Right kidney (tissue), 9 donors: ENCODE measurements at places on chromosomes 7 and 10.

- no peak for DNase-seq
Observed at GRCh38 chr7:150951181-150951520, 27.0 kb downstream of the KCNH2 start.

DNA sequence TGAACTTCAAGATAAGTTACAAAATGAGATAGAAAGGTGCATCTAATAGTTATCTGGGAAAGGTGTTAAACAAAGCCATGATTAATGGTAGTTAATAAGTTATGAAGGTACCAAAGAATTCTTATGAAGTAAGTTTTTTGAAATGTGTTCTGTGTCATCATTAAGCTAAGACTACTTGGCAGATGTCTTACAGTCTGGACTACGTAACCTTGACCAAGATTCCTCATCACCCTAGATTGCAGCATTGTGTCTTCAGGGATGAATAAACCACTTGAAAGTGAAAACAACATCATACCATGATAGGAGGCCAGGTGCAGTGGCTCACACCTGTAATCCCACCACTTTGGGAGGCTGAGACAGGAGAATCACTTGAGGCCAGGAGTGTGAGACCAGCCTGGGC is 48.2 kb downstream of the GOT1 start:
- no peak for DNase-seq

- no peak for DNase-seq
Observed at GRCh38 chr10:36271627-36272340, 629.7 kb upstream of the FZD8 start.

- DNase-seq, result no peak
Observed at GRCh38 chr7:20642166-20642565, 26.7 kb downstream of the ABCB5 start.

DNA sequence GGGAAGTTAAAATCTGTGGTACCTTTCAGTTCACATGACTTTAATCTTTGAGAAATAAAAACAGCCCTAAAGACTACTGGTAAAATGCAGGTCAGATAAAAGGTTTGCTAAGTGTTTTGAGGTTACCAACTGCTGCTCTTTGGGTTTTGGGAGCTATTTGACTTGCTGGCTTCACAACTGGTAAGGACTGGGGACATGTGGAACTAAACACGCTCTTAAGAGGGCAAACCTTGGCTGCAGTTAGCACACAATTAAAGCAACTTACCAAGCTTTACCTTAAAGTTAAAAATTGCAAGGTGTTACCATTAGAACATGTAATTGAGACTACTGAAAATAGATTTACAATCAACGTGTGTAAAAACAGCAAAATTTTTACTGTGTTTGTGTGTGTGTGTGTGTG is 220.2 kb downstream of the PHF14 start:
- DNase-seq, result no peak

DNA sequence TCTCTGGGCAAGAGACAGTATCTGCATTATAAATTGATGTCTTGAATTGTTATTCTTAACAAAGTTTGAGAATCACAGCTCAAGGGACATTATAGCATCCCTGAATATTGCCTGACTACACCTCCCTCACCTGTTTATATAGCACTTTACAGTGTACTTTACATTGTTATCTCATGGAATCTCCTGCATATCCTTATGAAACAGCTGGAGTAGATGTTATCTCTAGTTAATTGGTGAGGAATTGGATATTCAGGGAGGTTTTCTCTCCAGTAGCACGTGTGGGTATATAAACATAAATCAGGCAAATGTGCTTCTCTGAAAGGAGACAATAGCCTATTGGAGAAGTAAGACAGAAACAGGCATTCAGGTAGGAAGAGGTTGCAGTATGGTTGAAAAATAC is 117.2 kb downstream of the SRI start:
- no peak for DNase-seq

GRCh38 chr10:114870486-114870885 is 48.9 kb downstream of the FHIP2A start:
- no peak for DNase-seq

- DNase-seq, result no peak
Observed at GRCh38 chr7:154781369-154782303, 221.3 kb downstream of the PAXIP1 start.

DNA sequence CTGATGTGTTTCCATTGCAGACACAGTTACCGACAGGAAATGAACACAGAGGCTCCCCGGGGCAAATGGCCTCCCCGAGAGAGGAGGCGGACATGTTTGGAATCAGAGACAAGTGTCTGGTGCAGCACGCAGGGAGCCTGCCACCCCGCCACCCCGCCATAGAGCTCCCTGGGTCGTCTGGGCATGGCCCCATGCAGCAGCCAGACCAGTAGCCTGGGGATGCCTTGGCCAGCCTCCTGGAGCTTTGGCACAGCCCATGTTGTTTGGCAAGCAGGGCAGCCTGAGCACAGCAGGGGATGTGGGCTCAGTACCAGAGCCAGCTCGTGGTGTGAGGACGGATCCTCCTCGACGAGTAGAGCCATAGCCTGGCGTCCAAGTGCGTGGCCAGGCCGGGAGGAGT is 80.8 kb downstream of the NKX6-2 start:
- DNase-seq, result no peak

GRCh38 chr7:140004672-140005071 is 58.1 kb downstream of the PARP12 start:
- DNase-seq, result no peak

DNA sequence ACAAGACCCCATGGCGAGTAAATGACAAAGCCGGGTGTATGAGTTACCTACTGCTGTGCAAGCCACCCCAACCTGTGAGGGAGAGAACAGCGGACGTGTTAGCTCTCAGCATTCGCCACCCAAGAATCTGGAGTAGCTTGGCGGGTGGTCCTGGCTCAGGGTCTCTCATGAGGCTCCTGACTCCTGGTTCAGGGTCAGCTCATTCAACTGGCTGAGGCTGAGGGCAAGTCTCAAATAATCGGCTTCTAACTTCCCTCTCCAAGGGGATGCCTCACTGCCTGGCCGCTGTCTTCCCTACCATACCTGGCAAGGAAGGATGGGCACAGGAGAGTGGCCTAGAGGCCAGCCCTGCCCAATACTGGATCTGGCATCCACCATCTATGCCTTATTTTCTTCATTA is 94.2 kb downstream of the HTR5A start:
- no peak for DNase-seq

DNA sequence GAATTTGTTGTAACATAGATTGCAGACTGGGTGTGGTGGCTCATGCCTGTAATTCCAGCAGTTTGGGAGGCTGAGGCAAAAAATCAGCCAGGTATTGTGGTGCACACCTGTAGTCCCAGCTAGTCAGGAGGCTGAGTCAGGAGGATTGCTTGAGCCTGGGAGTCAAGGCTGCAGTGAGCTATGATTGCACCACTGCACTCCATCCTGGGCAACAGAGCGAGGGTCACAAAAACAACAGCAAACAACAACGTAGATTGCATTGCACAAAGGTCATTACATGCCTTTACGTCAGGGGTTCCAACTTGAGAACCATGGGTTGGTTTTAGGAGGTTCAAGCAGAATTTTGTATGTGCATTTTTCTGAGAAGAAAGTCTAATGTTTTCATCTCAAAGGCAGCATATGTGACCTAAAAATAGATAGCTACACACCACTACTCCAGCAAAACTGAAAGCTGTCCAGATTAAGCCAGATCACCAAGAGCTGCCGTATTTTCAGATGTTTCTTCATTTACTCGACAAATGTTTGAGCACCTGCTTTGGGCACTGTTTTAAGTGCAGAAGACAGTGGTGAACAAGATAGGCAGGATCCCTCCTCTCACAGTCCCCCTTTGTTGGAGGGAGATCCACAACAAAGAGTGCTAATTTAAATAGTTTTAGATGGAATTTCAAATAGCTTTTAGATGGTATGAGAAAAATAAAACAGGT is 28.3 kb upstream of the CYP26C1 start:
- DNase-seq, result no peak

- no peak for DNase-seq
Observed at GRCh38 chr7:98808751-98809460, 60.9 kb downstream of the TMEM130 start.

- DNase-seq, result no peak
Observed at GRCh38 chr10:11272915-11273389, 255.3 kb downstream of the CELF2 start.

- no peak for DNase-seq
Observed at GRCh38 chr7:43314379-43315158, 202.1 kb downstream of the HECW1 start.

DNA sequence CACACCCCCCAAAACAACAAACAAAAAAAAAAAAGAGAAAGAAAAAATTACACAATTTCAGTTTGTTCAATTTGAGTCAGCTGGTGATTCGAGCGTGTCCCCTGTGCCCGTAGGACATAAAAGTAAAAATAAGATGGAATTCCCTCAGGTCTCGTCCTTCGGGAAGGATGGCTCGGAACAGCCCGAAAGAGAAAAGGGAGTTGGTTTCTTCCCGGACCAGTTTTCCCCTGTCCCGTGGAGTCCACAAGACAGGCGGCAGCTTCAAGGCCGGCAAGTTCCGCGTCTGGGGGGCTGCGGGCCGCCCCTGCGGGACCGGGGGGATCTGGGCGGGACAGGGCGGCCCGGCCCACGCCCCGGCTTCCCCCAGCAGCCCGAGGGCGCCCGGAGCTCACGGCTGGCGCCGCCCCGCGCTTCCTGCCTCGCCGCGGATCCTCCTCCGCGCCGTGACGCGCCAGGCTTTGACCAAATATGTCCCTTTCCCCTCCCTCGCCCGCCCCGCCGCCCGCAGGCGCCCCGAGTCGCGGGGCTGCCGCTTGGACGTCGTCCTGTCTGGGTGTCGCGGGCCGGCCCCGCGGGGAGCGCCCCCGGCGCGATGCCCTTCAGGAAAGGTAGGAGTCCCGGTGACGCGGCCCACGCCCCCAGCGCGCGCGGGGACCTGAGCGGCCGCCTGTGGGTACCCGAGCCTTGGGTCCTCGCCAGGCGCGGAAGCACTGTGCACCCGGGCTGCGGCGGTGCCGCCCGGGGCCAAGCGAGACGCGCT is 55.8 kb downstream of the RBM17 start:
- DNase-seq, result peak; percentile 87

GRCh38 chr7:118949031-118949430 is 724.5 kb downstream of the ANKRD7 start:
- no peak for DNase-seq

DNA sequence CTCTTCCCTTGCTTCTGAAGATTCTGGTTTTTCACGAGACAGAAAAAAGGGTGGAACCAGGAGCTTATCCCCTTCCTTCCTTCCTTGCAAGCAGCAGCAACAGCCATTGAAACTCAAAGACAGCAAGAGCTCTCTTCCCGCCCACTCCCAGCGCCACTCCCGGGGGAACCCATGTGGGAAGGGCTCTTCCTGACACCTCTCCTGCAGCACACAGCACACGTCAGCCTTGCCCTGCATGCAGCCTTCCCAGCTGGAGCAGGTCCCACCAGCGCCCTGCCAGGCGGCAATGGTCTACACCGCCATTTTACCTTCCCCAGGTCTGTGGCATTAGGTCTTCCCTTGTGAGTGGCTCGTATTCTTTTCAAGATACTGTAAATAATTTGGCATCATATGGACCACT is 161.8 kb downstream of the MGMT start:
- no peak for DNase-seq

DNA sequence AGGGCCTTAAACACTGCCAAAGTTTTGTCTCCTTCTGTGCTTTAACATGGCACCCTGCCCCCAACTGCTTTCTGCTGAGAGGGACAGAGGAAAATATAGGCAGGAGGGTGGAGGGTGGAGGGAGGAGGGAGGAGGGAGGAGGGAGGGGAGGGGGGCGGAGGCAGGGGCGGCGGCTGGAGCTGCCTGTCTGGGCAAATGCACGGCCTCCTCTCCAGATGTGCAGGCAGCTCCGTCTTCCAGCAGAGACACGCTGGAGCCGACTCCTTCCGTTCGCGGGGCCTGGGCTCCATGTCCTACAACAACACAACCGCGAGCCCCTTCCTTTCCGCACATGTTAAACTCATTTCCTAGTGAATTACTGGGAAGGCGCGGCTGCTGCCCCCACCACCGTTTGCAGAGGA is 14.2 kb downstream of the EBF3 start:
- peak; percentile 63 for DNase-seq

- DNase-seq, result no peak
Observed at GRCh38 chr10:132641966-132642731, 104.6 kb downstream of the INPP5A start.

- no peak for DNase-seq
Observed at GRCh38 chr7:158033196-158033595, 554.4 kb downstream of the PTPRN2 start.

DNA sequence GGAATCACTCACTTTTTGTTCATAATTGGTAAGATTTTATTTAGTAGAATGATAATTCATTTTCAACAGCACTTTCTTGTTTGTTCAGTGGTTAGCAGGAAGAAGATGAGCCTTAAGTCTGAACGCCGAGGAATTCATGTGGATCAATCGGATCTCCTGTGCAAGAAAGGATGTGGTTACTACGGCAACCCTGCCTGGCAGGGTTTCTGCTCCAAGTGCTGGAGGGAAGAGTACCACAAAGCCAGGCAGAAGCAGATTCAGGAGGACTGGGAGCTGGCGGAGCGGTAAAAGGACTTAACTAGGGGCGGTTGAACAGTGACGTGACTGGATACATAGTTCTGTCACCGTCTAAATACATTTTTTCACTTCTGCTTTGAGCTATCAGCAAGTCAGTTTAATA is 31.3 kb downstream of the RABGEF1 start:
- DNase-seq, result no peak

GRCh38 chr10:132477066-132477397 is 60.6 kb upstream of the INPP5A start:
- no peak for DNase-seq

DNA sequence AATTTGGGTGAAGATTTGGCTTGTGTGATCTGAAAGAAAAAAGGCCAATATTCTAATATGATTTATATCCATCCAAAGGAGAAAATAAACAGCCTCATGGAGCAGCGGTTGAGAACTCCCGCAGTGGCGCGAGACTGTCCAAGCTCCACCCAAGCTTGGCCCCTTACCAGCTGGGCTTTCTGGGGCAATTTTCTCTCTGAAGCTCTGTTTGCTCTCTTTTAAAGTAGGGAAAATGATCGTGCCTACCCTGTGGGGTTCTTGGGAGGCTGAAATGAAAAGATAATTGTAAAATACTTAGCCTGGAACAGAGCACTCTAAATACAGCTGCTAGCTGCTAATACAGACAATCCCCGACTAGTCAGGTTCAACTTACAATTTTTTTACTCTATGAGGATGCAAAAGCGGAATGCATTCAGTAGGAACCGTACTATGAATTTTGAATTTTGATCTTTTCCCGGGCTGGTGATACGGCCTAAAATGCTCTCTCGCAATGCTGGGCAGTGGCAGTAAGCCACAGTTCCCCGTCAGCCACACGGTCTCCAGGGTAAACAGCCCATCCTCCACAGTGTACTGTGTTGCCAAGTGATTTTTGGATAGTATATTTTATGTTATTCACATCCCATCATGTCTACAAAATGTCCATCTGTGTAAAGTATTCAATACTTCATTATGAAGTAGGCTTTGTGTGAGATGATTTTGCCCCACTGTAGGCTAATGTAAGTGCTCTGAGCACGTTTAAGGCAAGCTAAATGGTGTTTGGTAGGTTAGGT is 137.7 kb downstream of the CHN2 start:
- DNase-seq, result no peak

DNA sequence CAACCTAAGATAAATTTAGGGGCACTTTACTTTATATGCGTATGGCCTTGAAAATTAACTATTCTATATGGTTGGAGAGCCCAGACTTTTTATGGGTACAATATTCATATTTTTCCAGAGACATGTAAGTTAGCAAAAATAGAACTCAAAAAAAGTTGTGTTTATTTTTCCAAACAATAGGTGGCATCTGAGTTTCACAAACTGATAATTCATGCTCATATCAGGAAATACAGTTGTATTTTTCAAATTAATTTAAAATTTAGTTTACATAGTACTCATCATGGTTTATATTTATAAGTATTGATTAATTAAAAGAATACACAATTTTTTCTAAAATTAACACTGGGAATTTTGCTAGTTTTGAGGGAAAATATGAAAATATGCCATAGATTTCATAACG is 34.6 kb downstream of the ANKRD7 start:
- DNase-seq, result no peak
